T1000 (cell line): ENCODE measurements at places on chromosomes 7 and 10.

DNA sequence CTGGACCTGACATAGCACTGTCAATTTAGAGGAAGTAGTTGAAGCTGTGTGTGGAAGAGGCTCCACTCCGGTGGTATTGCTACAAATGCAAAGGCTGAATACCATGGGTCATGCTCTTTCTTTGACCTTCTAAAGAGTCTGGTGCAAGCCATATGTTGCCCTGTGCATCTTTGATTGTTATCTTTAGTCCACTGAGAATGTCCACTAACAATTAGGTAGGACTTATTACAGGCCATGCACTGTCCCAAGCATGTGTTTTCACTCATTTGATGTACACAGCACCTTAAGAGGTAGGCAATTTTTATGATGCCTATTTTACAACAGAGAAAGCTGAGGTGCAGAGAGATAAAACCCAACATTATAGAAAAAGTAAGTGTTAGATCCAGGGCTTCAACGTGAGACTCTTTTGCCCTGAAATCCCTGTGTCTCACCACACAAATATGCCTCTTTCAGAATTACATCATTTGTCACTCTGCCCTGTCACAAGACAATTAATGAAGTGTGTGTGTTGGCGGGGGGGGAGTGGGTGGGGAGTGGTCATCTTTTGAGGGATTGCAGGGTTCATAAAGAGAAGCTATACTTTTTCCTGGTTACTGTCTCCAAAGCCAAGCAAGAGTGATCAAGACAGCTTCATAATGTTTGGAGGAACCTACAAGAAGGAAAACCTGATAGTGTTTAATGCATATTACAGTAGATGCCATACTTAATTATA lies 637.6 kb upstream of the IGFBP3 start:
- DNase-seq, result no peak

DNA sequence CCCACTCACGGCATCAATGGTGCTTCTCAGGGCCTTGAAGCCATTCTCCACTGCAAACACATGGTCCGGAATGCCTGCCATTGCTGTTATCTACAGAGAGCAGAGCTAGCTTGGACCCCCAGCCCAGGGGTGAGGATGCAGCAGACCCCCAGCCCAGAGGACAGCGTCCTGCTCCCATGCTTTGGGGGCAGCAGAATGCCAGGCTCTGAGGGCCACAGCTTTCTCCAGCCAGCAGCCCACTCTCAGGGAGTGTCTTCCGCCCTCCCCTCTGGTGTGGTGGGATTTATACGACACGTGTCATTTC lies 48.1 kb upstream of the MSMB start:
- no peak for DNase-seq

DNA sequence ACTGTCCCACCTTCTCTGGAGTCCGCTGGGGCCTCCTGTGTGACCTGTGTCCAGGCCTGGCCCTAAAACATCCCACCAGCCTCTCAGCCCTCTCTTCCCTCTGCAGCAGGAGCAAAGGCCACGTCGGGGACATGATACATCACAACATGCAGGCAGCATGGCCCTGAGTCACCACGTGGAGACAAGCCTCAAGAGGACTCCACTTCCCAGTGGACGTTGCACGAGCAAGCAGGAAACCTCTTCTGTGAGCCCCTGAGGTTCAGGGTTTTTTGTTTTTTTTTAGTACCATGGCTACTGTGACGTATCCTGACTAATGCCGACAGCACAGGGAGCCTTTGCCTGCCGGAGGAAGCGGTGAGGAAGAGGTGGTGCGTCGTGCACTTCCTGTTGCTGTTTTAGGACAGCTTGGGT lies 165.9 kb downstream of the DNAJB6 start:
- DNase-seq, result no peak

- no peak for DNase-seq
Observed at GRCh38 chr7:25978466-25978865, 173.5 kb upstream of the NFE2L3 start.

GRCh38 chr7:20170633-20171032 lies 46.6 kb downstream of the MACC1 start:
- no peak for DNase-seq
